ENCODE measurements at places on chromosomes 3 and 15.

GRCh38 chr3:117253636-117254035, 544.1 kb downstream of the TUSC7 start:
- DNase-seq: no peak

DNA sequence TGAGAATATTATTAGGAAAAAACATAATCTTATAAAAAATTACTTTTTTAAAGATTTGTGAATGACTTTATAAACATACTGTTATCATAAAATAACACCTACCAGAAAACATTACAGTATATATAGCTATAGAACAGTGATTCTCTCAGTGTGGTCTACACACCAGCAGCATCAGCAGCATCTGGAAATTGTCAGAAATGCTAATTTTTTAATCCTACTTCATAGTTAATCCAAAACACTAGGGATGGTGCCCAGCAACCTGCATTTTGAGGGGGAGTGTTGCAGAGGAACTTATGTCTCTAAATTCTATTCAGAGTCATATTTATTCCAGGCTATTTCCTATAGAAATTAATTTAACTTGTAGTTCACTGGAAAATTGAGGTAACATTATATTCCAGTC, 1107.8 kb downstream of the IGSF11 start:
- DNase-seq: no peak

DNA sequence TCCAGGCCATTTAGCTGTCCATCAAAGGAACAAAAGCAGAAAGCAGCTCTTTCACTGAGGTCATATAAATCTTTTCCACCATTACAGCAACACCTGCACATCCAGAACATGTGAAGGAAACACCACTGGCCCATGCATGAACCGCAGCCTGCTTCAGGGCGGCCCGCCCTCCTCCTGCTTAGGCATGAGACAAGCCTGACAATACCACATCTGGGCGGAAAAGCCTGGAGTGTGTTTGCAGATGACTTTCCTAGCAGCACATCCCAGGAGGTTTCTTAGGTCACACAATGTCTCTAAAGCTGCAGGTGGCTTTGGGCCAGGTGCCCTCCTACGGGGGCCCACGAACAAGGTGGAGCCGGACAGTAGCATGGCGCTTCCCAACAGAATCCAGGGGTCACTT, 19.6 kb downstream of the CYFIP1 start:
- DNase-seq: no peak

- DNase-seq: no peak
Measured at GRCh38 chr15:59242649-59243048, 36.0 kb downstream of the LDHAL6B start.

GRCh38 chr3:10581251-10581650, 75.9 kb upstream of the ATP2B2 start:
- no peak for DNase-seq

DNA sequence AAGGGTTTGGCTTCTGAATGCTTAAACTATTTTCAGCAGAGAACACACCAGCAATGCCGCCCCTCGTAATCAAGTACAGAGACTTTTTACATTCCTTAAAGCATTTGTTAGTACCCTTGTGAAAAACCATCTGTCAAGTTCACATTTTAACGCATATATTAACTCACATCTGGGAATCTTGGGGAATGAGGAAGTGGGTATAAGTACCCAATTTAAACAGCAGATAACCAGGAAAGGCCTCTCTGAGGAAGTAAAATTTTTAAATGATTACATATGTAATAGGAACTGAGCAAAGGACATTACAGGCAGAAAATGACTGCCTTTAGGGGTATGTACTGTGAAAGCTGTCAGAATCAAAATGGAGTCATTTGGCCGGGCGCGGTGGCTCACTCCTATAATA, 12.8 kb upstream of the CFAP44 start:
- DNase-seq: no peak

DNA sequence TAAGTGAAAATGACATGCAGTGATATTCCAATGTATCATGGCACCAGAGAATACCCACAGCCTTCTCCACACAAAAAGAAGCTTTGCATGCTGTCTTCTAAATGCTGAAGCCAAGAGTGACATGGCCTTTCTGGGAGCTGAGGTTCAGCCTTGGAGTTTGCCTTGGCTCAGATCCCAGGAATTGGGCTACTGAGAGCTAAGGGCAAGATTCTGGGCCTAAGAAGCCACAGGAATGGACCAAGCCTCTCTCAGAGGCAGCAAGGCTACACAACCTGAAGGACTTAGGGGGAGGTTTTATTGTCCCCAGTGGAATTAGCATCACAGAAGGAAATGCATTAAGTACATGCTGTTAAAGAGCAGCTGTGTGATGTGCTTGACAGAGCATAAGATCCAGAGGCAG, 1078.5 kb downstream of the TUSC7 start:
- peak; percentile 51 for DNase-seq

DNA sequence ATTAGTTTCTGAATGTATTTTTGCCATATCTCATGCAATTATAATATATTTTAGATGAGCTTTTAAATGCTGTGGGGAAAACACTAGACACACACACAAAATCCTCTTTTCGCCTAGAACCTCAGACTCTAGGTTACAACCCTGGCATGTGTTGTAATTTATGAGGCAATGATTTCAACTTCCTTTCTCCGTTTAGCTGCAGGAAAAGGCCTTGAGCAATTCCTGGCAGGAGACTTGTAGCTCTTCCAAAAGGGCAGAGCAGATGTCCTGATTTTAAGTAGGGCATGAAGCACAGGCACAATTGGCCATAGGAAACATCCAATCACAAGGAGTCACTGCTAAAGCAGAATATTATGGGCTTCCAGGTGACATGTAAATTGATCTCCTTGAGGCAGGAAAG, 82.0 kb downstream of the GPR156 start:
- peak; percentile 73 for DNase-seq

GRCh38 chr15:79168922-79169456, 78.4 kb upstream of the RASGRF1 start:
- DNase-seq: no peak

GRCh38 chr15:88018869-88019641, 237.5 kb downstream of the NTRK3 start:
- peak; percentile 8 for DNase-seq

DNA sequence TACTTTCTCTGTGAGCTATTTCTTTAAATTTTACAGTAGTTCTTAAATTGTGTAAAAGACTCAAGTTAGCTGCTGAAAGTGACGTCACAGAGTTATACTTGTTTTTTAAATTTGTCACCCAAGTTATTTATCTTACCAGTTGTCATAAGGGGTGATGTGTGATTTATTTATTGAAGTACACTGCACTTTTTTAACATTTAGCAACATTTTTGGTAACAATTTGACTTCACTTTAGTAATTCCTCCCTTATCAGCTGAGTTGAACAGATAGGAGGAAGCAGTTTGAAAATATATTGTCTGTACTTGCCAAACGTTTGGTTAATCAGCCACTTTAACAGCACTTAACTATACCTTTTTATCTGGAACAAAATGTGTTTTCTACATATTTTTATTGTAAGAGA, 3.8 kb downstream of the STT3B start:
- no peak for DNase-seq

DNA sequence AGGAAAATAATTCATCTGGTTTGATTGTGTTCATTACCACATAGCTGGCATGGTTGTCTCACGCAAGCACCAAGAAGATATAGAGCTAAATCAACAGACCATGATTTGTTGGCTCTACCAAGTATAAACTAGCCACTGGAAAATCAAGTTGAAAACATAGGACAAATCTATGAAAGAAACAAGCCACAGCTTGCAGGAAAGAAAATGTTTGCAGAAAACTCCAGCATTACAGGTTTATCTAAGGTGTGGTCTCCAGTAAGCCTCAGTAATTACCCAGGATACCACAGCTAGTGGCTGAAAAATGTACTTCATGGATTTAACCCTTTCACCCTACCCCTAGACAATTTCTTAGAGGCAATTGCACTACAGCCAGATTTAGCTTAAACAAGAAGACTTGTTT, 340.6 kb downstream of the SOX2 start:
- no peak for DNase-seq

DNA sequence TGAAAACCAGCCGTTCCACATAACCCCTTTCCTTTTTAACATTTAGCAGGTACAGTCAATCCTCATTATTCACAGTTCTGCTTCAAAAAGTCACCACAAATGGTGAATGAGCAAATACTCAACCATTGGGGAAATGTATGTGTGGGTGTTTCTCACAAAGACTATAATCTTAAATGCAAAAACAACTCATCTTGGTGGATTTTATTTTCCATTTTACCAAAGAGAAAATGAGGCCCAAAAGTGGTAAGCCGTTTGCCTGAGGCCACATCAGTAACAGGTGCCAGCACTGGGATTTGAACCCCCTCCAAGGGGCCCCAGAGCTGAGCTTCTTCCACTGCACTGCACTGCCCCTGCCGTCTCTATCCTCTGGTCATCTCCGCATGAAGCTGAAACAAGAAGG, 208.8 kb downstream of the OSBPL10 start:
- no peak for DNase-seq

DNA sequence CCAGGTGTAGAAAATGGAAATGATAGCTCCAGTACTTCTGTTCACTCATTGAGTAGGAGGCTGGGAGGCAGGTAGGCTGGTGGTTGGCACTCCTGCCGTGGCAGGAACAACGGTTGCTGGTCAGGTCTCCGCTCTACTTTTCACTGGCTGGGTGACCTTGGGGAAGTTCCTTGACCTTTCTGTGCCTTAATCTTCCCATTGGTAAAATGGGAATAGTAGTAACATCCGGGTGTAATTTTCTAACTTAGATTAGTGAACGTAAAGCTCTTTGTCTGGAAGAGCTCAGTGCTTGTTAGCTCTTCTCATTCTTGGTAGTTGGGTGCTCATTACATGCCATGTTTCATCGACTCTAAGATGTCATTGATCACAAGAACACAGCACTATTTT, 45.8 kb upstream of the FLNB start:
- DNase-seq: no peak

DNA sequence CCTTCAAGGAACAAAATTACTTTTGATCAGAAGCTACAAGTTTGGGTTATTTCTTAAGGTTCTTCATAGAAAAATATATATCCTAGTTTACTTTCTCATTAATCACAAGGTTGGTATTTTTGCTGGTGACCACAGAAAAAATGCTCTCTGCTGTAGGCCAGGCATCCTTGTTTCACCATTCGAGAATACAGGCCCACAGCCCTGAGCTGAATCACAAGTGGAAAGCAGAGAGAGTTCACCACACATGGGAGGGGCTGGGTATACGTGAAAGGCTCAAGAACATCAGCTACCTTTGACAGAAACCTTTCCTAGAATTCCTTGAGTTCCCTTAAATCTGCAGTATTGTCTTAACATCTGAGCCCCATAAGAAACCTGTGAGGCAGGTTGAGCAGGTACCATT, 23.2 kb downstream of the CPEB1 start:
- no peak for DNase-seq

DNA sequence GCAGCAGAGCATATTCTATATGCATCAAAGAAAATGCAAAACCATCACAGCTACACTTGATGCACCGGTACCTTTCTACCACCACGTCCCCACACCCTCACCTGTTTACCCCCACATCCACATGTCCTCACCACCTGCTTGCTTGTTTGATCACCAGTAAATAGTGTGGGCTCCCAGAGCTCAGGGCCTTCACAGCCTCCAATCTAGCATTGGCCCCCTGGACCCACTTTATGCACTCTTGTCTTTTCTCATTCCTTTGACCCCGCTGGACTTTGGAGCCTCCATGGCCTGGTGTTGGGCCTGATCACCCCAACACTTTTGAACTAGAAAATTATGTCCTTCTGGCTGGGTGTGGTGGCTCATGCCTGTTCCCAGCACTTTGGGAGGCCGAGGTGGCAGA, 190.1 kb downstream of the PDE8A start:
- DNase-seq: no peak

All from AG09319 (cell line).